ENCODE measurements at places on chromosomes 6 and 20. TPM values are rescaled to one million over a fixed set of nuclear protein-coding genes. Genes with fewer than 3 reads are reported as not detected.

Gene UNC5CL
- 0.25 TPM for total RNA-seq

DNA sequence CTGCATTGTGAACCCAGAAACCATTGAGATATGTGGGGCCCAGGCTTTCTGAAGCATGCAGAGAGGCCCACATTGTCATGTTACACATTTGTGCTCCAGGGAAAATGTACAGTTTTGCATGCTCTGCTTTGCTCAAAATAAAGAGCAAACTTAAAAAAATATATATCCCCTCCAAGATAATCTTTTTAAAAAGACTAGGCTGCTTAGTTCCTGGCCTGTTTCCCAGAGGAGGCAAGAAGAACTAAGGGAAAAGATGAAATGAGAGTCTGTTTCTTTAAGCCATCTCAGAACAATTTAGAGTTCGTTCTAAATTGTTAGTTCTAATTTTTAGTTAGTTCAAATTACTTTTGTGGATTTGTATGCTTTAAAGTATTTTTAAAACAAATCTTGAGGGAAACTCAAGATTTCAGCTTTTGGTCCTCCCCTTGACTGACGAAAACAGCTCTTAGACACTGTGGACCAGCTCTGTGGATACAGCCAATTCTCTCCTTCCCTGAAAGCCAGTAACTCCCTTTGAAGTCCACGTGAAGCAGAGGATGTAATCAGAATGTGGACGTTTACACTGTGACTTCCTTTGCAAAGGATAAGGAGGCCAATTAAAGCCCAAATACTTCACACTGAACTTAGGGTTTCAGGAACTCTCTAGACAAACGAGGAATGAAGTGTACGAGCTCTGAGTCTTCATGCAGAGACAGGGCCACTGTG lies 84.7 kb downstream of the CD164 start:
- DNase-seq, result no peak

DNA sequence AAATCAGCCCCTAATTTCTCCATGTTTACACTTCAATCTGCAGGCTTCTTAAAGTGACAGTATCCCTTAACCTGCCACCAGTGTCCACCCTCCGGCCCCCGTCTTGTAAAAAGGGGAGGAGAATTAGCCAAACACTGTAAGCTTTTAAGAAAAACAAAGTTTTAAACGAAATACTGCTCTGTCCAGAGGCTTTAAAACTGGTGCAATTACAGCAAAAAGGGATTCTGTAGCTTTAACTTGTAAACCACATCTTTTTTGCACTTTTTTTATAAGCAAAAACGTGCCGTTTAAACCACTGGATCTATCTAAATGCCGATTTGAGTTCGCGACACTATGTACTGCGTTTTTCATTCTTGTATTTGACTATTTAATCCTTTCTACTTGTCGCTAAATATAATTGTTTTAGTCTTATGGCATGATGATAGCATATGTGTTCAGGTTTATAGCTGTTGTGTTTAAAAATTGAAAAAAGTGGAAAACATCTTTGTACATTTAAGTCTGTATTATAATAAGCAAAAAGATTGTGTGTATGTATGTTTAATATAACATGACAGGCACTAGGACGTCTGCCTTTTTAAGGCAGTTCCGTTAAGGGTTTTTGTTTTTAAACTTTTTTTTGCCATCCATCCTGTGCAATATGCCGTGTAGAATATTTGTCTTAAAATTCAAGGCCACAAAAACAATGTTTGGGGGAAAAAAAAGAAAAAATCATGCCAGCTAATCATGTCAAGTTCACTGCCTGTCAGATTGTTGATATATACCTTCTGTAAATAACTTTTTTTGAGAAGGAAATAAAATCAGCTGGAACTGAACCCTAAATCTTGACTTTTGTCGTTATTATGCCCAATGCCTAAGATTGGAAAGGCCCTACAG lies 4.5 kb downstream of the SOX4 start:
- no peak for DNase-seq

DNA sequence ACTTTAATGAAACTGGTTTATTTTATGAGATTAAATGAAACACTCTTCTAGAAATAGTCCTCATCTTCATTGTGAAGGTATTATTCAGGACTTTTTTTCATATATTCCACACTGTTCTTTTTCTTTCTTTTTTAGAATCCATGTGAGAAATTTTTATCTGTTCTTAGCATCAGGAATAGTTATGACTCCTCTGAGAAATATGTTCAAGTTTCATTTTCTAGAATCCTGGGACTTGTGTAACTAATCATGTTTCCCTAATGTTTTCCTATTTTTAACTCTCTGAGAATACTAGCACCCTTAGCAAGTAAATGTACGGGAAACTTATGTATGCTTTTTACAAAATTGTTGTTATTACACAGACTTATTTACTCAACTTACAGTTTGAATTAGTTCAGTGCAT lies 407.8 kb downstream of the CBLN4 start:
- no peak for DNase-seq

Data from H4 (cell line).